ENCODE measurements at places on chromosomes 4 and X.

GRCh38 chrX:102745513-102745856 is 24.9 kb downstream of the GPRASP3 start:
- DNase-seq, result no peak

DNA sequence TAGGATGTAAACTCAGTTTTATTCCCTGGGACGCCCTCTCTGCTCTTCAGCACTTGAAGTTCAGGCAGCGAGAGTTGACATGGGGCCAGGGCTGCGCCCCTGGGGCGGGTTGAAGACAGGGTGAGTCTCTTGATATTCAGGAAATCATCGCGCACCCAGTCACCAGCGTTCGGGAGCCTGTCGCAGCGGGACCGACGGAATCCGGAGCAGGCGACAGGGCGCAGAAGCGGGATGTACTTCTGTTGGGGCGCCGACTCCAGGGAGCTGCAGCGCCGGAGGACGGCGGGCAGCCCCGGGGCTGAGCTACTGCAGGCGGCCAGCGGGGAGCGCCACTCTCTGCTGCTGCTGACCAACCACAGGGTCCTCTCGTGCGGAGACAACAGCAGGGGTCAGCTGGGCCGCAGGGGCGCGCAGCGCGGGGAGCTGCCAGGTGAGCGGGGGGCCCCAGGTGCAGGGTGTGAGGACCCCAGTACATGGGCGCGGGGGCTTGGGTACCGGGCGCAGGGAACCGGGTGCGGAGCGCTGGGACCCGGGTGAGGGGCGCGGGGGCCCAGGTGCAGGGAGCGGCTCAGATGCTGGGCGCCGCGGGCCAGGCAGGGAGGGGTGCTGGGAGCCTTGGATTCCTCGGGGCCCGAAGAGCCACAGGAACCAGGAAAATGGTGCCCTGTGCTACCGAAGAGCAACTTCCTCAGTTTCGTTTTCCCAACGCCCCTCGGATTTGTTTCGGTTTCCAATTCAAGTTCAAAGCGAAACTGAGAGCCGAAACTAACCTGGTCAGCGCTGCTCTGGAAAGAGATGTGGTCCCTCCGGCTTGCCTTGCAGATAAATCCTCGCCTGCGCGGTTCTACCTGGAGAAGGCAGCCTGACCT is at the start of gene HERC6:
Gene HERC6, plus strand, starts transcription at position 162 of the 869 bp plus-strand sequence. Its CDS starts 70 bp downstream, at position 232.
- peak; percentile 71 for DNase-seq

DNA sequence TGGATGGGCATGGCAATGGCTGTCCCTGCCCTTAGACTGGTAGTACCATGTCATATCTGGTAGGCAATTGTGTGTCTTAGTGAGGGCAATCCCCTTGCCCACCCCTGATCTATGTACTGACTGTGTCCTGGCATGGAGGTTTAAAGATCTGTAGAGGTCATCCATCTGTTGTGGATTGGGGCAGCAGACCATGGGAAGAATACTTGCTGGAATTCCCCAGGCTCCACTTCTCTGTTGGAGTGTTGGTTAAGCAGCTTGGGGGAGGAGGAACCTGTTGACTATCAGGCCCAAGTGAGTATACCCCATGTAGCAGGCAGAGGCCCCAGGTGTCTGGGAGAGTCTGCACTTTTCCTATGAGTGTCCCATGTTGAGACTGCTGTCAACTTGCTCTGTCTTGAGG is 246.7 kb upstream of the DIPK2B start:
- DNase-seq, result no peak

DNA sequence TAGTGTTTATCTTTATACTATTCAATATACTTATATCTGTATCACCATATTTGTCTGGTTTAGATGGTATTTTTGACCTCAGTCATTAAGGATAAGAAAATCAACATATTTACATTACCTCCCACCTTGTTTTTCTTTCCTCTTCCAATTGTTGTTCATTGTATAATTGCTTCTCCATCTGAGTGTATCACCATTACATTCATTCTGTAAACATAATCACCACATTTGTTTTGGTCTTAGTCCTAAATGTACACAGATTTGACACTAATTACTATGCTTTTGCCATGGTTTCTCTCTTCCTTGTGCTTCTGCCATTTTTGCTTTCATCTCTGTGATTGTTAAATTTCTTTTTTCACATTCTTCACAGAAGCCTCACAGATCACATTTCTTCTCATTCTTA is 12.7 kb downstream of the ARMCX6 start:
- no peak for DNase-seq

- DNase-seq, result no peak
Observed at GRCh38 chrX:68901519-68901918, 72.7 kb downstream of the EFNB1 start.

- DNase-seq, result no peak
Observed at GRCh38 chr4:27463816-27464215, 603.2 kb downstream of the STIM2 start.

DNA sequence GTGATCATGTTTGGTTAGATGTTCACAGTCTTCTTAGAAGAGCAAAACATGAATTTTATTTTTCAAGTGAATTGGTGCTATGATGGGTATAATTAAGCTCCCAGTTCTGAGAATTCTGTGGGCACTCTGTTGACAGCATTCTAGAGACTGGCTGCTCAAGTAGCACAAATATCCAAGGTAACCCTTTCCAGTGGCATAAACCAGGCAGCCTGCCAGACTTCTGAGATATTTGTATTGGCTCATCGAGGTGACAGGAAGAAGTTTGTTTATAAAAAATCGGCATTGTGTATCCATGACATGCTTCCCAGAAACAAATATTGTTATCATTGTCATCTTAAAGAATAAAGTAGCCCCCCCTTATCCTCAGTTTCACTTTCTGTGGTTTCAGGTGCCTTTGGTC is 28.3 kb downstream of the LANCL3 start:
- DNase-seq, result no peak

DNA sequence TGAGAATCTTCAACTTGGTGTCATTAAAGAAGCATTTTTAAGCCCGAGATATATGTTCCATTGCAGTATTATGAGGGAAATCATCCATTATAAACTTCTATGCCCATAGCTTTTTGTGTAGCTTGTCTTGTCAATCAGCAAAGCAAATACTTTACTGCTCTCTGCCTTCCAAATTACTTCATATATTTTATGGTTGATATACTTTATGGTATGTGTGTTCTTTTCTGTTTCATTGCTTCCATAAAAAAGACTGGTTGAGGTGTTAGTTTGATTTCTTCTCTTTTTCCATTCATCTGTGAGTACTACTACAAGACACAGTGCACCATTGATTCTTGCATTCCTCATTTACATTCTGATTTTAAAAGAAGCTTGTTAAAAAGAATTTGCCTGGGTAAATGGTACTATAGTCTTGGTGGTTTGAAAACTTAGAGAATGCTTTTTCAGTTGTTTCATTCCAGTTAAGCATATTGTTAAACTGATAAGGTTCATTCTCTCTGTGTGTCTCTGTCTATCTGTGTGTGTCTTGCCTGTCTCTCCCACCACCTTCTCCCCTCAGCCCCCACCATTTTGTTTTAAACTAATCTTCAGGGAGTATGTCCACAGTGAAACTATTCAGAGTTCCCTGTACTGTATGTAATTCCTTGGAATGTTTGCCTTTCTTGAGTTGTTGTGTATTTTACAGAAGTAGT is 27.1 kb downstream of the STAG2 start:
- no peak for DNase-seq

DNA sequence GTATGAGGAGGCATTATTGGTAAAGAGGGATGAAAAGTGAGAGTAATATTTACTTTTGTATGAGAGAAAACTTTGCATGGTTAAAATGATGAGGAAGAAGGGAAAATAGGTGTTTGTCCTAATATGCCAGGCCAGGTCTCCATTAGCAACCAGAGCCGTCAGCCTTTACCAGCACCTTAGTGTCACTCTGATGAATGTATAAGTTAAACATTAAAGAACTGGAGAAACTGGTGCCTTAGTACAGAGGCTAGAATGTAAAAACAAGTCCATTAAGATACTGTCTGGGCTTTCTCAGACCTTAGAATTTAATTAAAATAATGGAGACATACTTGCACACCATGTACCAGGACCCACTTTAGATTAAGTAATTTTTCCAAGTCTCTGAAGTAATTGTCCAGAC is 222.3 kb downstream of the FAM47A start:
- DNase-seq, result no peak

- DNase-seq, result no peak
Observed at GRCh38 chrX:51151734-51152133, 180.9 kb upstream of the NUDT10 start.

GRCh38 chr4:89834486-89835209 is 2.3 kb downstream of the SNCA start:
- DNase-seq, result no peak

DNA sequence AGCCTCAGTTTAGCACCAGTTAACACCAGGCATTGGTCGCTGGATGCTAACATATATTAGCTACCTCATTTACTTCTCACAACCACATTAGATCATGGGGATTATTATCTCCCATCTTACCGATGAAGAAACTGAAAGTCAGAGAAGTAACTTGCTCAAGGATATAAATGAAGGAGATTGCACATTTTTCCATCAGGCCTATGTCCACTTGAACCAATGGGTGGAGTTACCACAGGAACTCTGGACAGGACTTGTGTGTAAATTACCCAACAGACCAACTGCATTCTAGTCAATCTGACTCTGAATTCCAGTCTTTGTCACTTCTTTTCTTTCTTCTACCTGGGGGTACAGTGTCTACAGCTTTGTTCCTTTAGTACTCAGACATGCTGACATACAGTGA is 1.8 kb downstream of the LNX1 start:
- no peak for DNase-seq

DNA sequence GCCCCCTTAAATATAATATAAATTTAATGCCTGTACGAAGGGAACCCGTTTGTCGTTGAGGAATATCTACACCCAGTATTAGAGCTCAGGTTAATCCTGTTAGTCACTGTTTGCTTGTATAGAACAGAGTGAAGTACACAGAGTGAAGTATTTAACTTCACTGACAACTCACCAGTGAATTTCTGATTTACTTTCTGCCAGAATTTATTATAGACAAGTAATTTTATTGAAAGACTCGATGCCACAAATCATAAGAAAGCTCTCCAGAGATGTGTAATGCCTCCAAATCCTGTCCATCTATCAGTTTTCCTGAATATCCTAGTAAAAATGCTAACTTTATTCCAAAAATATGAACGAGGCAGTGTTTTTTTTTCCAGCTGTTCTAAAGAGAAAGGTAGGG is 1.6 kb downstream of the GAB1 start:
- DNase-seq, result no peak

DNA sequence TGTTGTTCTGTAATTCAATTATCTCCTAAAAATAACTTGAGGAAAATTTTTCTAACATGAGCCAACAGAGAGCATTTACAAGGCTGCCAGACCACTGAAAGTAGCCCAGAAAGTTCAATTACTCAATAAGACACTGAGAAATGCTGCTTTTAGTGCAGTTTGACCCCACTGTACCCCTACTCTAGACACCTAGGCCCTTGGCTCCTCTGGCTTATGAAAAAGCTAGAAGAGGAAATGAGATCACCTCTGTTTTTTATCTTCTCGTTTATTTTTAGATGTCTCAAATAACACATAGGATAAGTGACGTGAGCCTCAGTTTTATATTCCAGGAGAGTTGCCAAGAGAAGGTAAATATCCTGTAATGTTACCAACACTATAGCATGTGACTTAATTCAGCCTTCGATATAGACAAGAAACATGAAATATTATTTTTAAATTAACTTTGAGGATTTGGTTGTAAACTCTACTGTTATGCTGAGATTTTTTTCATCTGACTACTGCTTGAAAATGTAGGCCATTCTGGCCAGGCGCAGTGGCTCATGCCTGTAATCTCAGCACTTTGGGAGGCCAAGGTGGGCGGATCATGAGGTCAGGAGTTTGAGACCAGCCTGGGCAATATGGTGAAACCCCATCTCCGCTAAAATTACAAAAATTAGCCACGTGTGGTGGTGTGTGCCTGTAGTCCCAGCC is 24.4 kb downstream of the TNIP3 start:
- no peak for DNase-seq

GRCh38 chrX:46559062-46559461 is 13.8 kb upstream of the ZNF674 start:
- no peak for DNase-seq

DNA sequence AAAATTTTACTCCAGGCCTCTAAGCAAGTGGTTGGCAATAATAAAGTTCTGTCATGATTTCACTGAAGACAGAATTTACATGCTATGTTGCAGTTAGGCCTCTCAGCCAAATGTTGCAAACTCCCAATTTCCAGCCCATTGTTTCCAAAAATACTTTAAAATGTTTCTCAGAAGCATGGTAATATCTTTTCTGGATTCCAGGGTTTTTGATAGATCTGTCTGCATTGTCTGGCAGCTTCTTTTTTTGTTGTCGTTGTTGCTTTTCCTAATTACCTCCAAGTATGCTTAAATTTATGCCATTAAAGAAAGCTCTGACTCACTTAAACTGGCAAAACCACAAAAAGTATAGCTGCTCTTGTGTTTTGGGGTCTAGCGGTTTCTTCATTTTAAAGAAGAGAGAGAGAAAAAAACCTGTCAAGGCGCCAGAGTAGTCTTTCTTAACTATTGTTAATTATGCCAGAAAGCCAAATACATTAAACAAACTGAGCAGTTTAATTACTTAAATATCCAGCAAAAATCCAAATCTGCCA is 97.0 kb downstream of the AGTR2 start:
- DNase-seq, result no peak

All from stimulated activated CD8-positive, alpha-beta memory T cell treated with anti-CD3 and anti-CD28 coated beads, Interleukin-4, amount 100 ng/mL, for 1 hour (primary cell).